ENCODE measurements at places on chromosomes 12 and 14.

DNA sequence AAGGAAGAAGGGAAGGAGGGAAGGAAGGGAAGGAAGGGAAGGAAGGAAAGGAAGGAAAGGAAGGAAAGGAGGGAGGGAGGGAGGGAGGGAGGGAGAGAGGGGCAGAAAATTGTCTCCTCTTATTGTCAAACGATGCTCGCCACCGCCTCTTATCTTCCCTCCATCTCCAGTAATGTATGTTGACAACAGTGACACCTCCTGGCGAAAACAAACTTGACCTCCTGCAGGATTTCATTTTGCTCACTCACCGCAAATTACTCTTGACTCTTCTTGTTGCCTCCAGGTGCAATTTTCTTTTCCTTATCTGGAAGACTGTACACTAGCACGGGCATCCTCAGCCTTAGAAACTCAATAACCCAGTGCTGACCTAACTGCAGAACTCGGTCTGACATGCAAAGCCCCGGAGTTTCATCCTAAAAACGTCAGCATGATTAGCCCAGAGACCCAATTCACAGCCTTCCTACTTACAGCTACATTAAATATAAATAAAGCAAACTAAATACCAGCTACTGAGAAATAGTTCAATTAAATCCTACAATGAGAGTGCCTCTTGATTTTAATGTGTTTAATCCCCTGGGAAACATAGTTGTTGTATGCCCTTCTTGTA is 512.4 kb upstream of the TMPO start:
- DNase-seq: peak; percentile 40

- DNase-seq: no peak
Observed at GRCh38 chr12:77914081-77914488, 83.4 kb downstream of the NAV3 start.

DNA sequence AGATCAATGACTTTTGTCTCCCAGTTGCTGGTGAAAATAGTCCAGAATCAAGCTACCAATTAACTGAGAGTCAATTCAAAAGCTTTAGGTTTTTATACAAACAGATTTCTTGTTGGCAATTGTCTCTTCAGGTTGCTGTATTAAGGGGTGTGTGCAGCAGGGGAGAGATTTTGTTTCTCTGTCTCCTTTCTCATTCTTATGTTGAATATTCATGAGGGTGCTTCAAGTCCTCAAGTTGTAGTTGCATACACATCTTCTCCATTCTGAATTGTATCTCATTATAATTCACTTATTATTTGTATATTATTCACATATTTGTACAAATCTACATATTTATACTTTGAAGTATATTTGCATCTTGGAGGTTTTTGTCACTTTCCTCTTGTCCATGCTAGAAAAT is 126.7 kb upstream of the PTPRQ start:
- no peak for DNase-seq

DNA sequence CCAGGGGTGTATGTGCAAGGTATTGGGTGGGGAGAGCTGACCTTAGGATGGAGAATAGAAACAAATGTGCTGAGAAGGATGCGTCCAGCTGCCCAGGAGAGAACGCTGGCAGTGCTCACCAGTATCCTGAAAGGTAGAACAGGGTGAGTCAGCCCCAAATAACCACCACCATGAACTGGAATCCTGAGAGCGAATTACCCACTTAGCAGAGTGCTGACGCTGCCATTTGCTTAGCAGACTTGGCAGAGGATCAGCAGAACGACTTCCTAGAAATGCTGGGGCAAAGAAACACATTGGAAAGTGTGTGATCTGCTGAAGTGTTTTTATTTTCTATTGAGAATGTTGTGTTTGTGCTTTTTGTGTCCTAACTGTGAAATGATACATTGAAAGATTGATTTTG is 213.6 kb downstream of the ADGRD1 start:
- no peak for DNase-seq

DNA sequence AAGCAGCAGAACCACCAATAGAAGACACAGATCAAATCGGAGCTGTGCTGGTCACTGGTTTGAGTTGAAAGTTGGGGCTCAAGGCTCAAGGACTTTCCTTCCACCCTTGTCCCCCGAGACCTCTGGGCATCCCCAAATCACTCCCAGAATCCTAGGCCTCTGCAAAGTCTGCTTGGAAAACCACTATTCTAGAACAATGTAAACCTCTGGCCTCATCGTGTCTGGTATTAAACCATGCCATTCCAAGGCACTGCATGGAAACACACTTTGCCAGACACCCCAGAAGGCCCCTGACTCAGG is 288.0 kb downstream of the DPF3 start:
- DNase-seq: no peak

- DNase-seq: no peak
Observed at GRCh38 chr12:110012137-110012536, 12.9 kb downstream of the ANKRD13A start.

- DNase-seq: no peak
Observed at GRCh38 chr12:6958609-6959057, 7.5 kb downstream of the PTPN6 start.

- DNase-seq: peak; percentile 82
Observed at GRCh38 chr14:52063052-52063462, 5.8 kb downstream of the NID2 start.

DNA sequence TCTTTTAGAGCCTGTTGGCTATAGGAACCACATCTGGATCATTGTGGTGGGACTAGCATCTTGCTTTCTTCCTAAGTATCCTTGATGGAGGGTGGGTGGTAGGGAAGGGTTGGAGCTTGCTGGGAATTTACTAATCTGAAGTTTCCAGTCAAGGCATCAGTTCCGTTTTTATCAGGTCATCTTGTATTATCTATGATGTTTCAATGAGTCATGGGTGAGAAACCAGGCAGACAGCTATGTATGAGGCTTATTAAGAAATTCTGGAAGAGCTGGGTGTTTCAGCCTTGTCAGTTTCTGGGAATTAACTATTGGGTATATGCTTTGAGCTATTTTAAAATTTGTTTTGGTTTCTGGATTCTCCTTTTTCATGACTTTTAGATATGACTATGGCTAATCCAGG is 11.3 kb downstream of the TSFM start:
- DNase-seq: no peak

- no peak for DNase-seq
Observed at GRCh38 chr14:54189748-54190354, 207.0 kb upstream of the CDKN3 start.

Data from BE2C (cell line).